ENCODE measurements at places on chromosomes 1 and 21. TPM values are rescaled to one million over a fixed set of nuclear protein-coding genes. Genes with fewer than 3 reads are reported as not detected.

- no peak for DNase-seq
These were observed 187.8 kb downstream of the TOMM20 start for GRCh38 chr1:234940841-234941240.

DNA sequence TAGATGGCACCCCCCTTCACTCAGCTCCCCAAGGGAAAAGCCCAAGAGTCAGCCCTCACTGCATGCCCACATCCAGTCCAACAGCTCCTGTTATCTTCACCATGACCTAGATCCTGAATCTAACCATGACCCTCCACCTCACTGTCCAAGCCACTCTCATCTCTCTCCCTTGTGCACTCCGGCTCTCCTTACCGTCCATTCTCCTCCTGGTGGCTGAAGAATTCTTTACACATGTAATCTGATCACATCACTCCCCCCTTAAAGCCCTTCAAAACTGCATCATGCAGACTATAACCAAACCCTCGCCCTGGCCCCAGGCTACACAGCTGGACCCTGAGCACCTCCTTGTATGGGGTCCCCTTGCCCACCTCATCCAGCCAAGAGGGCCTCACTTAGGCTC, 14.0 kb upstream of the PAQR7 start:
- no peak for DNase-seq

DNA sequence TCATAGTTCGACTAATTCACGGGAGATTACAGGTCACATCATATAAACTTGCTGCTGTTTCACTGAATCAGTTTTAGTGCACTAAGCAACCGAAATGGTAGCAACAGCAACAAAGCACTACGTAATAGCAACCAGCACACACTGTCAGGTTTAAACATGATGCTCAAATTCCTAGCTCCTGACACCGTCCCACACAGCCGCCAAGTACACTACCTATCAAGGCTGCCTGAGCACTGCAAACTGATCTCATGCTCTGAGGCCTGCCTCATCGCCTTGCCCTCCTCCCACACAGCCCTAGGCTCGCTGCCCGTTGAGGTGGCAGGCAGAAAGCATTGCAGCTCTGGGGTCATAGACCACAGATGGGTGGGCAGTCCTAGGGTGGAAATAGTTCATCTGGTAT, 12.4 kb downstream of the LAMC2 start:
- DNase-seq: no peak

DNA sequence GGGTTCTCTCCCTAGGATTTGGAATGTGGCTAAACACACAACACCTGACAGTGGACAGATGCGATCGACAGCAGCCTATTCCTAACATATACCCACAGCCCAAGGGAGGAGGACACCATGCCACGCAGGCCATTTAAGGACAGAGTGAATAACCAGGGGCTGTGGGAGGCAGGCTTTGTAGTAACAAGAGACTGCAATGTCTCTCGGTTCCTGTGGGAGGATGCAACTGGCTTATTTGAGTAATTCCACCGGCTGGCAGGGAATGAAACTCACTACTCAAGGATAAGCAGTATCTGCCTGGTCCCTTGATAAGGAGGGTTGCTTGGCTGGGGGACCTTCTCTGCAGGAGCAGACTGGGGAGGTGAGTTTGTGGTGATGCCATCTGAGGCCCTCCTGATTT, 109.6 kb downstream of the PCP4 start:
- DNase-seq: no peak

C4BPA gene
- polyA plus RNA-seq: 7.2 TPM

HSPB7 gene
- polyA plus RNA-seq: 4.1 TPM
